ENCODE measurements at places on chromosomes 3 and 15.

- DNase-seq: no peak
Measured at GRCh38 chr15:62569460-62570404, 404.6 kb upstream of the C2CD4B start.

DNA sequence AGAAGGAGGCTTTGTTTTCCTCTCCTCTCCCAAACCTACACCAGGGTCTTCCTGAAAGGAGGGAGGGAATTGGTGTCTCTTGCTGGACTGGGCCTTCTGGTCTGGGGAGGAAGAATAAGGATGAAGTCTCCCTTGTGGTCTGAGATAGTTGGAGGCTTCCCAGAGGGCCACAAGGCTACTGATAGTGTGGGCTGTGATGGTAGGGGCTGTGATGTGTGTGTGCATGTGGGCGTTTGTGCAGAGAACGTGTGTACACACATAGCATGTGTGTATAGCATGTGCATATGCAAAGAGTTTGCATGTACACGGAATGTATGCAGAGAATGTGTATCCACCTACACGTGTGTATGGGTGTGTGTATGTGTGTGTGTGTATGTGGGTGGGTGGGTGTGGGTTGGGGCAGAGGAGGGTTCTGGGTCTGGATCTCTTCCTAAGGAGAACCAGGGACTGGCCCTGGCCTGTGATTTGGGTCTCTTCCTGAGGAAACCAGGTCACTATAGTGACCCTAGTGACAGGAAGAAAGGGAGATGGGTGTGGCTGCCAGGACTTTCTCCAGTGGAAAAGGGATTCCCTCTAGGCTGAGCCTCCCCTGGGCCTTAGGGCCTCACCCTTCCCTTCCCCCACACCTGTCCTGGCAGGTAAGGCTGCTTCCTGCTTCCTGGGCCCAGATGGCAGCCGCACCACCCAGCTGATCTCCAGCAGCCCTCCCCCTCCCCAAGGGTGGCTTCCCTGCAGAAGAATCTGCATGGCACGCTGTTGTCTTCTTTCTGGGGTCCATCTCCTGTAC lies 1.7 kb downstream of the FLNB start:
- DNase-seq: no peak

- no peak for DNase-seq
Measured at GRCh38 chr3:458653-459310, 262.2 kb downstream of the CHL1 start.

DNA sequence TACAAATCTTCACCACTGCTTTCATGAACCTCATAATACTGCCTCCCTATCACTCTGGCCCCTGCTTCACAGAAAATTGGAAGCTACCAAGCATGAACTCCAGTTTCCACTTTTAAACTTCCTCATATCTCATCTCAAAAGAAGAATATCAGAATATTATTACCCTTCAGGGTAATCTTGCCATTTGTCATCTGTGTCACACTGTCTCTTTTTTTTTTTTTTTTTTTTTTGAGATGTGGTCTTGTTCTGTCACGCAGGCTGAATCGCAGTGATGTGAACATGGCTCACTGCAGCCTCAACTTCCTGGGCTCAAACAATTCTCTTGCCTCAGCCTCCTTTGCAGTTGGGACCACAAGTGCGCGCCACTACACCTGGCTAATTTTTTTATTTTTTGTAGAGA lies 80.4 kb upstream of the TCF12 start:
- no peak for DNase-seq

DNA sequence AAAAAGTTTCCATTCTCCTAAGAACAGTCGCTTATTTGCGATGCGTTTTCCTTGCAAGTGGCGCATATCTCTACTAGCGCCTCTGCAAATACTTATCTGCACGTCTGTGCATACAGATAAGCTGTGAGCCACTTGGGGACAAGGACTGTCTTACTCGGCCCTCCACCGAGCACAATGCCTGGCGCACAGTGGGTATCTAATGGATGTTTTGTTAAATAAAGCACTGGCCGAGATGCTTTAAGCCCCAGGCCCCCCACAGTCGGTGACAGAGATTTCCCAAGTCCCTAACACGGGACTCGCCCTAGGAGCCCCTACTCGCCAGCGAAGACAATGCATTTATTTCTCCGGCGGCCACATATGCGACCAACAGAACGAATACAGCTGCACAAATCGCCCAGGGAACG lies 503 bp downstream of the HLTF start:
- DNase-seq: peak; percentile 2

DNA sequence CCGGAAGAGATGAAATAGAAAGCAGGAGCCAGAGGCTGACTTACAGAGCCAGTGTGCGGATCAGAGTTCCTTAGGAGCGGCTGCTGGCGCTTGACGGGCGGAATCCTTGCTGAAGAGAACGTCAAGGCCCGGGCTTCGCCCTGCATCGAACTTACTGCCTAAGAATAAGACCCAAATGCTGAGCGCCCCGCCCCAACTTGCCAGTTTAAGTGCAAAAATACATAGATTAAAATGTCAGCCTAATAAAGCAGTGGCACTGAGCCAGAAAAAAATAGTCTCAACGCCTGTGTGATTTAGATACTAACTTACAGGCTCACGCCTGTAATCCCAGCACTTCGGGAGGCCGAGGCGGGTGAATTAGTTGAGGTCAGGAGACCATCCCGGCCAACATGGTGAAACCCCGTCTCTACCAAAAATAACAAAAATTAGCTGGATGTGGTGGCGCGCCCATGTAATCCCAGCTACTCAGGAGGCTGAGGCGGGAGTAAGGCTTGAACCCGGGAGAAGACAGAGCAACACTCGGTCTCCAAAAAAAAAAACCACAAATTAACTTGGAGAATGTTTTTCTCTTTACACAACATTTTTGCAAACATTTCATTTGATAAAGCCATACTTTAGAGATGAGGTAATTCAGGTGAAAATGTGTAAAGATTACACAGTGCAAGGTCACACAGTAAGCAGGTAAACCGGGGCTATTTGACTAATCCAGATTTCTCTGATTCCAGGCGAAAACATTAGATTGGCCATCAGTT lies 1.2 kb upstream of the UBP1 start:
- peak; percentile 26 for DNase-seq

DNA sequence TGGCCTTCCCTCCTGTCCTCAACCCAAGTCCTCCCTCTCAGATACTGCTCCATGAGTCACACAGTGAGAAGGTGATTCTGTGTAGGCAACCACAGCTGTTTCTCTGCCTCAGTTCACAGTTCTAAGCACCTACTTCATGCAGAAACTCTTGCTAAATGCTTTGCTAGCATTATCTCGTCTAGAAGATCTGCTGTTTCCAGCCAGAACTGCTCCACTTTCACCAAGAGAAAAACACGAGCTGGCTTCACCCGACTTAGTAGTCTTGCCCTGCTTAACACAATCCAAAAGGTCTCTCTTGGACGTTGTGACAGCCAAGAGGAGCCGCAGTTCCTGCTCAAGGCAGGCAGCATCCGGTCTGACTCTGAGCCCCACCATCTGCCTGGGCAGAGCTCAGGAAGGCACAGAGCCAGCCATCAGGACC lies 272.1 kb downstream of the UACA start:
- DNase-seq: no peak

Measured in stimulated activated CD8-positive, alpha-beta memory T cell treated with anti-CD3 and anti-CD28 coated beads, Interleukin-15, amount 100 ng/mL, for 24 hours (primary cell).